ENCODE measurements at places on chromosomes 16 and 17. TPM values are rescaled to one million over a fixed set of nuclear protein-coding genes. Genes with fewer than 3 reads are reported as not detected.

The CD300H gene
- not detected for total RNA-seq

The SLC13A5 gene
- total RNA-seq: not detected

The C17orf100 gene
- 0.31 TPM for total RNA-seq

The ACSF2 gene
- 66.2 TPM for total RNA-seq

The DHX8 gene
- 33.8 TPM for total RNA-seq

The HCFC1R1 gene
- total RNA-seq: 32.0 TPM

The RNF227 gene
- 1.1 TPM for total RNA-seq

The ST6GALNAC2 gene
- 1.0 TPM for total RNA-seq

The PIK3R6 gene
- not detected for total RNA-seq

The C1QTNF8 gene
- total RNA-seq: 0.10 TPM

The NECAB2 gene
- total RNA-seq: 0.10 TPM

The CLEC18B gene
- total RNA-seq: 0.94 TPM

The KRTAP4-3 gene
- not detected for total RNA-seq

The UBE2Z gene
- 73.9 TPM for total RNA-seq

The GAS7 gene
- total RNA-seq: 0.13 TPM

The LONP2 gene
- total RNA-seq: 22.2 TPM

The KRTAP3-2 gene
- not detected for total RNA-seq

The MAP2K6 gene
- 7.0 TPM for total RNA-seq

The SLFN12L gene
- not detected for total RNA-seq

The LLGL2 gene
- 162 TPM for total RNA-seq

The NPIPB9 gene
- total RNA-seq: not detected

The CAVIN1 gene
- 48.7 TPM for total RNA-seq

The GJC1 gene
- total RNA-seq: not detected

Data from HT-29 (cell line).